ENCODE measurements at places on chromosomes 12 and 14. TPM values are rescaled to one million over a fixed set of nuclear protein-coding genes. Genes with fewer than 3 reads are reported as not detected.

GRCh38 chr12:25819691-25820090, 138.8 kb upstream of the RASSF8 start:
- DNase-seq = no peak

- DNase-seq = no peak
These were observed 17.9 kb upstream of the RAB3IP start for GRCh38 chr12:69720750-69721149.

DNA sequence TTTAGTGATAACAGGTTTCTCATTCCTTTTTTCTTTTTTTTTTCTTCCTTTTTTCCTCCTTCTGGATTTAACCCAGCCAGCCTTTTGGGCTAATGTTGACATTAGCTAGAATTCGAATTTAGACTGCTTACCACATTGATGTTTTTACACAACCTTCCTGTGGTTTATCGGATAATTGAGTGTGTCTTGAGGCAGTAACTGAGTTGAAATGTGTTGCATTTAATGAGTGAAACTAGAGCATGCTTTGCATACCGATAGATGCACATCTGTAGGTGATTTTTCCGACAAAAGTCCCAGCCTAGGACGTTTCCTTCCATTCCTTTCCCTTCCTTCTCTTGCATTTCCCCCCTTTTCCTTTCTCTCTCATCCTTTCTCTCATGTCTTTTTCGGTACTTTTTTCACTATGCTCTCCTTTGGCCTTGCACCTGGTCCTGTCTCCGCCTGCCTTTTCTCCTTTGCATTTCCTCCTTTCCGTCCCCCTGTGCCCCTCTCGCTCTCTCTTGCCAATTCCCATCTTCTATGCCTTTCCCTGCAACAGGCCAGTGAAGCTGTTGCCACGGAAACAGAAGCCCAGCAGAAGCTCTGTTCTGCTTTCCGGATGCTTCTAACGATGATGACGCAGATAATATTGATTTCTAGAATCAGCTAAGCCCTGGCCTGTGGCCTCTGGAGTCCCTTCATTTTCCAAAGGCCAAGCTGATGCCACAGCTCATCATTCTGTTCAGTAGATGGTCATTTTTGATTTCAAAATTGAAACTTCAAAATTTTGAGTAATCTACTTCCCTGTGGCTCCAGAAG, 76.1 kb downstream of the SLC25A47 start:
- no peak for DNase-seq

- peak; percentile 63 for DNase-seq
These were observed 14.6 kb upstream of the NR4A1 start for GRCh38 chr12:52036587-52037171.

Gene REP15
- total RNA-seq = 0.94 TPM

Gene PLEKHG7
- not detected for total RNA-seq

Gene TIMM9
- total RNA-seq = 50.4 TPM

Gene PDE3A
- total RNA-seq = 0.13 TPM

Gene LRR1
- total RNA-seq = 46.7 TPM
